ENCODE measurements at places on chromosomes 7 and 10.

DNA sequence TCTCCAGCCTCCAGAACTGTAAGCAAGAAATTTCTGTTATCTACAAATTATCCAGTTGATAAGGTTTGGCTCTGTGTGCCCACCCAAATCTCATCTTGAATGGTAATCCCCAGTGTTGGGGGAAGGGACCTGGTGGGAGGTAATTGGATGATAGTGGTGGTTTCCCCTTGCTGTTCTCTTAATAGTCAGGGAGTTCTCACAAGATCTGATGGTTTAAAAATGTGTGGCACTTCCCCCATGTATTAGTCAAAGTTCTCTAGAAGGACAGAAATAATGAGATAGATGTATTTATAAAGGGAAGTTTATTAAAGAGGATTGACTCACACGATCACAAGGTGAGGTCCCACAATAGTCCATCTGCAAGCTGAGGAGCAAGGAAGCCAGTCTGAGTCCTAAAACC, 56.2 kb upstream of the APBB1IP start:
- DNase-seq: no peak

- DNase-seq: no peak
Observed at GRCh38 chr10:22710139-22710745, 4.1 kb downstream of the PIP4K2A start.

- no peak for DNase-seq
Observed at GRCh38 chr10:85713885-85714284, 652.7 kb downstream of the GRID1 start.

- no peak for DNase-seq
Observed at GRCh38 chr7:138626846-138627245, 74.3 kb downstream of the SVOPL start.

- no peak for DNase-seq
Observed at GRCh38 chr10:98332623-98333269, 64.8 kb upstream of the LOXL4 start.

DNA sequence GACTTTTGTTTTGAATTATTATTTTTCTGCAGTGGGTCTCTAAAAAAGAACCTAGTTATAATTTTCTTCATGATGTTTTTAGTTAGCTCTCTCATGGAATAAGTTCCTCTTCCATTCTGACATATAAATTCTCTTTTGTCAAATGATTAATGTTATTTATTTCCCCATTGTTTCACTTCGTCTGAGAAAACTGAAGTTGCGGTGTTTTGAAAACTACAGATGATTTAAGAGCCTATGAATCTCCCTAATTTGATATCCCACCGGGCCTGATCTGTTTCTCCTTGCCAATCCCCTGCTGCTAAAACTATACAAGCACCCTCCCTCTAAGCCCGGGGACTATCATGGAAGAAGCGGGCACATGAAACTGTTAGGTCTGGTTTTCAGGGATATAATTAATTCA, 41.4 kb downstream of the HTR7 start:
- DNase-seq: no peak
